ENCODE measurements at places on chromosomes 2 and 18.

- peak; percentile 24 for DNase-seq
Measured at GRCh38 chr2:1586923-1587840, 157.1 kb downstream of the PXDN start.

- no peak for DNase-seq
Measured at GRCh38 chr2:99571954-99572353, 82.1 kb upstream of the REV1 start.

- DNase-seq, result no peak
Measured at GRCh38 chr2:47607680-47608061, 175.3 kb upstream of the MSH6 start.

- DNase-seq, result peak; percentile 19
Measured at GRCh38 chr2:240920783-240921231, 14.7 kb downstream of the CROCC2 start.

GRCh38 chr2:74448771-74449170 lies 6.1 kb upstream of the INO80B start:
- no peak for DNase-seq

GRCh38 chr2:98592565-98592964 lies 15.7 kb downstream of the COA5 start:
- no peak for DNase-seq

DNA sequence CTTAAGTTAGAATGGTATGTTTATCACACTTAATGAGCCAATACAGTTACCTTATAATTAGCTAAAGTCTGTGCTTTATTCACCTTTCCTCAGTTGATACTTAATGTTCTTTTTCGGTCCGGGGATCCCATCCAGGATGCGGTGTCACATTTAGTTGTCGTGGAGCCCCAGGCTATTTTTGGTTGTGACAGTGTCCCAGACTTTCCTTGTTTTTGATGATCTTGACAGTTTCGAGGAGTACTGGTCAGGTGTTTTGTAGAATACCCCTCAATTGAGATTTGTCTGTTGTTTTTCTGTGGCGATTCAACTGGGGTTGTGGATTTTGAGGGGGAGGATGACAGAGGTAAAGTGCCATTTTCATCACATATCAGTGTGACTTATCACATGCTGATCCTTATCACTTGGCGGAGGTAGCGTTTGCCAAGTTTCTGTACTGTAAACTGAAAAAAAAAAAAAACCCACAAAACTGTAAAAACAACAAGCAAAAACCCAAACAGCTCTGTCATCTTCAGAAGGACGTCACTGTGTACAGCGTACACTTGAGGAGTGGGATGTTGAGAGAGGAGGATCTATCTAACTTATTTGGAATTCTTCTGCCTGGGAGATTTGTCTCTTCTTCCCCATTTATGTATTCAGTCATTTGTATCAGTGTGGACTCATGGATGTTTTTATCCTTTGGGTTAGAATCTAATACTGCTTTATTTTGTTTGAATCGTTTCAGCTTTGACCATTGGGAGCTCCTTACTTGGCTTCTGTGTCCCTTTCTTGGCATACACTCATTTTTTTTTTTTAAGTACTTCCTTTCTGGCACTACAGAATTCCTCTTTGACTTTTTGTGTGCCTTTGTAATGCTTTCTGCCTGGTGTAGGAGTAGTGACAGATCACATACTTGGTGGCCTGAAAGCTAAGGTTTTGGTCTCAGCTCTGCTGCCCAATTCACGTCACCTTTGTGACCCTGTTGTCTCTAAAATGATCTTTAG lies 68.1 kb downstream of the FMNL2 start:
- no peak for DNase-seq

GRCh38 chr2:186130748-186131641 lies 355.1 kb upstream of the ZC3H15 start:
- no peak for DNase-seq

DNA sequence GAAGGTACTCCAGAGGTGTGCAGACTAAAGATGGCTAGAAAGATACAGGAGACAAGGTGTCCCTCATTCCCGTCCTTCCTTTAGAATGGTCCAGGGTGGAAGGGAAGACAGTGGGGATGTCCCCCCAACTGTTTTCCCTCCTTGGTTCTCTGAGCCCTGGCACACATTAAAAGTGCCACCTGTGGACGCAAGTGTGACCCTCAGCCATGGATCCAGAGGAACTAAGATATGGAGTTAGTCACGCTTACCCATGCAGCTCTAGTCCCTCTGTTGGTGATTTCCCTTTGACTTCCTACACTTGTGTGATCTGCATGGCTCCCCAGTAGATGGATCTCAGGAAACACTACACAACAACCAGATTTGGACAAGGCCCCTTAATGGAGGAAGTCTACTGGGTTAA lies 113.1 kb upstream of the SRD5A2 start:
- DNase-seq, result no peak

DNA sequence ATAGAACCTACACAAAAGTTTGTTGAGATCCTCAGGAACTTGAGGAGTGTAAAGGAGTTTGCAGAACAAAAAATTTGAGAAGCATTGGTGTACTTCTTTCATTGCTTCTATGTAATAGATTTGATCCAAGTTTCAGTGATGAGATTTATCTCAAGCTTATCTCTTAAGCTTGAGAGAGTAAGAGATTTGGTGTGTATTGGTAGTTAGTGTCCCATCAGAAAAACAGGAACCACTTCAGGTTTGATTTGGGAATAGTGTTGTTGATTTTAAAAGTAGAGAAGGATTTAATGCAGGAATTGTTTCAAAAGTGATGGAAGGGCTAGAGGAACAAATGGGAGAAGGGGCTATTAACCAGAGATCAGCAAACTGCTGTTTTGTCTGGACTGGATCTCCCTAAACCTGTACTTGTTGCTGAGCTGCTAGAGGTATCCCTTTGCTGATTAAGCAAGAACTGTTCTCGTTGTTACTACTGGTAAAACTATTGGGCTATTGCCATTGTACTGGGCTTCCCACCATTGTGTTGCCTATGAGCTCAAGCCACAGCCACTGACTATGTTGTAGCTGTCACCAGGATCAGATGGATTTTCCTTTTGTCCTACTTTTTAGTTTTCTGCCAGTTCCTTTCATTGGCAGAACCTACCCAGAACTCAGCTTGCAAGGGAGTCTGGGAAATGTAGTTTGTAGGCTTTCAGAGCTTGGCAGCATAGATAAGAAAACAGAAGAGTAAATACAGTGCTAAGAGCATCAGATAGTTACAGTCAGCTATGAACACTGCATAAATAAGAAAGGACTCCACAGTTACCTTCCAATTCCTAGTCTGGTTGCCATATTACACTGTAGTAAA lies 39.3 kb downstream of the RAB10 start:
- no peak for DNase-seq

- DNase-seq, result no peak
Measured at GRCh38 chr2:218444692-218445357, 25.9 kb downstream of the VIL1 start.

DNA sequence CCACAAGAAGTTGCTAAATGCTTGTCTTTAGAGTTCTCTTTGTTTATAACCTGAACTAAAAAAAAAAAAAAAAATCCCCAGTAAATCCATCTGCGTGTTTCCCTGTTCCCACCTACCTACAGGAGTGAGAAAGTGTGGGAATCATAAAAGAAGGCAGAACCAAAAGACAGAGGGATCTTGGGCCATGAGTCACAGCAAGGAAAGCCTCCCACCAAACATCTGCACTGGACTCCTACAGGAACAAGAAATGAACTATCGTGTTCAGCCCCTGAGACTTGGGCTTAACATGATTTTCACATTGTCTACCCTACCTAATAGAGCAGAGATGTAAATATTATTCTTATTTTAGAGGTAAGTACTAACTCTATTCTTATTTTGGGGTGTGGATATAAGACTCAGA lies 1761.2 kb upstream of the CELF4 start:
- DNase-seq, result no peak

DNA sequence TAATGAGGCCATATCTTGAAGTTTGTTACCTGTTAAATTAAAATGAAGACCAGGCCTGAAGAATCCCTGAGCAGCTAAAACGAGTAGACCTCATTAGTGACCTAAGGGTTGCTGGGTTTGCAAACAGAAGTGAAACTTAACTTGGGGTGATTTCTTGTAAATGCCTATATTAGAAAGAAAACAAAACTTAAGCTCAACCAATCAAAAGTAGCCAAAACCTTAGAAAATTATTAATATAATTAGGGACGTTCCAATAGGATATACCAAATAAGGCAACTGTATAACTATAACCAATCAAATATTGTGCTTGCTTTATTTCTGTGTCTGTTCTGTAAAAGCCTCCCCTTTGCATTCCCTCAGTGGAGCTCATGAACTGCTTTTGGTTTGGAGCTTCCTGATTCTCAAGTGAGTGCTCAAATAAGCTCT lies 137.9 kb upstream of the VRK2 start:
- DNase-seq, result no peak

DNA sequence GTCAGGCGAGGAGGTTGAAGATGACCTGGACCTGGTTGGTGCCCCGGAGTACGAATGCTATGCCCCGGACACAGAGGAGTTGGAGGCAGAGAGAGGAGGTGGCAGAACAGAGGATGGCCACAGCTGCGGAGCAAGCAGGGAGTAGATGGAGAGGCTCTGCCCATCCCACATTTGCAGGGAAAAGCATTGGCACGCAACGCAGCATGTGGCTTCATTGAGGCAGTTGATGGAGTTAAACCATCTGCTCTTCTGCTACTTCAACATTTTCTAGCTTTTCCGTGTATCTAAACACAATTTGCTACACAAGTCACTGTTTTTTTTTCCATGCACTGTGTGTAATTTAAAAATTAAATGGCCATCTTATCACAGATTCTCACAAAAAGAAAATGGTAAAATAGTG lies 11.8 kb downstream of the RBFA start:
- DNase-seq, result no peak

GRCh38 chr2:166539340-166540162 lies 45.5 kb upstream of the SCN7A start:
- DNase-seq, result peak; percentile 32

DNA sequence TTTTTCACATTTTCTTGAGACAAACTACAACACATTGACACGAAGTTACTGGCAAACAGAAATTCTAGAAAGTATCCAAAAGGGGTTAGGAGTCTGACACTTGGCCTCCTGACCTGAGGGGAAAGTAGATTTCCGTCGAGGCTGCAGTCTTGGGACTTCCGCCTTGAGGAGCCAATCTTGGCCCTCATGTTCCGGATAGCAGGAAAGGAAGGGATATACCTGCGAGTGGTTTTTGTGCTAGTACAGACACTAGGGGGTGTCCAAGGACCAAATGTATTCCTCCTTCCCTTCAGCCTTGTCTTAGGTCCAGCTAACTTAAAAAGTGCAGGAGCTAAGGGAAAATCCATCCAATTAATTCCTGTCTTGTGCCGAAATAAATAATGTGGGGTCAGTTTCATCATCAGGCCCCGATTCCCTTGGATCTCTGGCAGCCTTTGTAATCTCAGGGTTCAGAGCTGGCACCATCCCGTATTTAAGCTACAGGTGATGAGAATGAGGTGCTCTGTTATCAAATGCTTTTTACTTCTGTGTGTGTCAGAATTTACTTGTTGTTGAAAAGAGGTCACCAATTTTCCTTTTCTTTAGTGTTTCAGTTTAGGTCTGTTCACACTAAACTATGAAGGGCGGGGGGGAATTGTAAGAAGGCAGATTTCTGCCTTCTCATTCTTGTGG lies 330.2 kb upstream of the FANCL start:
- DNase-seq, result peak; percentile 39

DNA sequence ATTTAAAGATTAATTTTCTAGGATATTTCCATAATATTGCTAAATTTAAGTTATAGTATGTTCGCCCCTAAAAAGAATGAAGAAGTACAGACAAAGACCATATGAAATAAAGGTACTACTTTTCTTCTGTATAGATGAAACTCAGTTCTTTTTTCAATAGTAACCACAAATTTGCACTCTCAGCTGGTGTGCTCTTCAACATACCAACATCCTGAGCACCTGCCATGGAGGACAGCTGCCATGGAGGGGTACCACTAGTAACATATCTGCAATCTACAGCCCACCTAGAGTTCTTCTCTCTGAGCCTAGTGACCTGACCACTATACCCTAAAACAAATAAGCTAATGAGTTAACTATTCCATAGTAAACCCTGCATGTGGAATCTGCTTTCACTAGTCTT lies 36.8 kb upstream of the ERCC3 start:
- no peak for DNase-seq

- DNase-seq, result no peak
Measured at GRCh38 chr2:210577263-210578071, 21.1 kb downstream of the CPS1 start.

- DNase-seq, result no peak
Measured at GRCh38 chr18:43751835-43752234, 474.5 kb upstream of the SYT4 start.

DNA sequence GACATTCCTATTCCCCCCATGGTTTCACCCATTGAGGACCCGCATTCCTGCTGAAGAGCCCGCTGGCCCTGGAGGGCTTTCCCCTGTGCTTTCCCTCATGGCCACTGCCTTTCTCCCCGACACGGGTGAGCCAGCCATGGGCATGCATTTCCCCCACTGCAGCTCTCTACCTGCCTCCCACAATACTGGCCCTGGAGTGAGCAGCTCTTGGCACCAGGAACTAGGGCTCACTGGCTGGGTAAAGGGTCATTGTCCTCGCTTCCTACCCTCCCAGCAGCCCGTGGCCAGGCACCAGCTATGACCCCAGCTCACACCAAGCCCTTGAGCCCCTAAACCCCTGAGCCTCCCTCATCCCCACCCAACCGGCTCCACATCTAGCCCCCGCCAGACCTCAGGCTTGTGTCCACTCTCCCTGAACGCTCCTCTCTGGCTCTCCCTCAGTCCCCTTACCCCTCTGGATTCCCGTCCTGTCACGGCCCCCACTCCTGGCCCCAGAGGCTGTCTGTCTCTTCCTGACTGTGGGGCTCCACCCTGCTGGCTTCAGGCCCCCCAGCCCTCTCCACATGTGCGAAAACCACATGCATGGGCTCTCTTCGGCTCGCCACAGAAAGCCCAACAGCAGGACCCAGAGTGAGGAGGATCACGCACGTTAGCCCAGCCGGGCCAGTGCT lies 199.8 kb downstream of the ZFP36L2 start:
- DNase-seq, result peak; percentile 59

DNA sequence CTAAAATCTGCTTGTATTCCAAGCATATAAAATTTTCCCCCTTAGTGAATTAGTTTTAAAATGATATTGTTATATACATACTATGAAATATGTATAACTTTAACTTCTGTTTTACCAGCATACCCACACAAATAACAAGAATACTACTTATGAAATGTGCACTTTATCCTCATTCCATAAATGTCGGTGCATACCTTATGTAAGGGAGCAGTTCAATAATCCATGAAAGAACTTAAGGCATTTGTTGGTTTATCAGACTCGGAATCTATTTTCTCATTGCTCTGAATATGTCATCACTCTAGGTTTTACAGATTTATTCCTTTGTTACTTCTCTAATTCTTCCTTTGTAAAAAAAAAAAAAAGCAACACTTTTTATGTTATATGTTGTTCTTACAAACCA lies 12.5 kb upstream of the MFF start:
- DNase-seq, result no peak
